ENCODE measurements at places on chromosomes 3 and 15. TPM values are rescaled to one million over a fixed set of nuclear protein-coding genes. Genes with fewer than 3 reads are reported as not detected.

- H3K27ac ChIP-seq: peak overlapping the region; percentile 79
- H3K4me1 ChIP-seq: peaks cover 18% of the 10 kb centered on the region
- DNase-seq: no peak
- H3K4me3 ChIP-seq: no peak overlapping the region
Measured at GRCh38 chr15:52094811-52095584, 17.6 kb downstream of the BCL2L10 start.

Gene HRG
- total RNA-seq: not detected

Gene SLC28A2
- total RNA-seq: not detected

Gene STRIT1
- total RNA-seq: not detected
